Endodermal cell (in vitro differentiated cells): ENCODE measurements at places on chromosomes 12 and 14.

- DNase-seq, result no peak
Observed at GRCh38 chr12:1173781-1174617, 183.0 kb downstream of the ERC1 start.

GRCh38 chr12:111937429-111937828, 75.5 kb downstream of the TMEM116 start:
- no peak for DNase-seq

DNA sequence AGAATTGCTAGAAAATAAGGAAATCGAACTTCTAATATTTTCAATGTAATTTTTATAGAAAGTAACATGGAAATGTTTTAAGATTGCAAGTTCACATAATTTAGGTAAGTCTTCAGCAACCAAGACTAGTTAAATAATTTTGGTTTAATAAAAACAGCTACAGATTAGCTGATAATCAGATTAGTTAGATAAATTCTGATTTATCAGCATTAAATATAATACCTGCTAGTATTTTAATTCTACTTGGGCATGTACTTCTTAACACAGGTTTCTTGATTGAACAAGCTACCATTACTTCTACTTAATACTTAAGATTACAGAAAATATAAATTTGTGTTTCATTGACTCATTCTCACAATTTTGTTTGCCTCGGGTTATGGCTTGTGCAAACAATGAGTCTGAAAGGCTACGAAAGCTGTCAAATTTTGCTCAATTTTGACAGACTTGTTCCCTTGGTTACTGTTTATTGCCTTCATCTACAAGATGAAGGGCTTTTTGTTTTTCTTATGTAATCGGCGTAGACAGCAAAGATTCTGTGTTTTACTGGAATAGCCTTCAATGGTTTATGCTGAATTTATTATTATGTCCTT, 116.1 kb upstream of the NUDT4 start:
- DNase-seq, result no peak

- peak; percentile 35 for DNase-seq
Observed at GRCh38 chr12:131948166-131948712, 1.5 kb upstream of the EP400 start.

DNA sequence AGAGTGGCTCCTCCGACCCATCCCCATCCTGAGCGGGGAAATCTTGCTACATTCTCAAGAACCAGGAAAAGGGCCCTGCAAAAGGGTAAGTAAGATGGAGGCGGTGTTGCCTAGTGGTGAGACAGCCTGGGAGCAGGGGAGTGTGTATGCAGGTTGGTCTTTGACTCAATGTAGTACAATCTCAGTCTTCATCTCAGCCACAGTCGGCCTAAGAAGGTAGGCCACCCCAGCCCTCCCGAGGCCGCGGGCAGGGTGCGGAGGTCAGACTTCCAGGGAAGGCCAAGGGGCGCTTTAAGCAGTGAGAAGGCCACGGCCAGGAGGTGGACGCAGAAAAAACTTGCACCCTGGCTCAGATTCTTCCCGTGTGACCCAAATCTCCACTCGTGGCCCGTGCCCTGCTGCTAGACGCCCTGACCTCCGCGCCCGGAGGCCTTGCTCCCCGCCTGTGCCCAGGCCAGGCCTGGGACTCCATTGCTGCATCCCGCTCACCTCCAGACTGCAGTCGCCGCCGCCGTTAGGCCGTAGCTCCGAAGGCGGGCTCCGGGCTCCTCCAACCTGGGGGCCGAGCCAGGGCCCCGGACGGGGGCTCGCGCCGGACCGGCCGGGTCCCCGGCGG, 435 bp downstream of the FOXM1 start:
- no peak for DNase-seq
